Articular chondrocyte of knee joint (primary cell): ENCODE measurements at places on chromosomes 5 and 9. TPM values are rescaled to one million over a fixed set of nuclear protein-coding genes. Genes with fewer than 3 reads are reported as not detected.

HSD17B4 gene
- total RNA-seq: 144 and 154 TPM in 2 replicates

ADAMTS13 gene
- total RNA-seq: 0.91 and 1.3 TPM in 2 replicates

ISL1 gene
- total RNA-seq: not detected in 2 replicates

S1PR3 gene
- 10.5 and 16.6 TPM in 2 replicates for total RNA-seq

TBCA gene
- total RNA-seq: 124 and 127 TPM in 2 replicates
